Stimulated activated CD4-positive, alpha-beta T cell treated with anti-CD3 and anti-CD28 coated beads, TNF-alpha, amount 100 ng/mL, for 1 hour (primary cell): ENCODE measurements at places on chromosomes 2 and 18.

GRCh38 chr2:63569740-63570139 is 18.5 kb downstream of the WDPCP start:
- no peak for DNase-seq

DNA sequence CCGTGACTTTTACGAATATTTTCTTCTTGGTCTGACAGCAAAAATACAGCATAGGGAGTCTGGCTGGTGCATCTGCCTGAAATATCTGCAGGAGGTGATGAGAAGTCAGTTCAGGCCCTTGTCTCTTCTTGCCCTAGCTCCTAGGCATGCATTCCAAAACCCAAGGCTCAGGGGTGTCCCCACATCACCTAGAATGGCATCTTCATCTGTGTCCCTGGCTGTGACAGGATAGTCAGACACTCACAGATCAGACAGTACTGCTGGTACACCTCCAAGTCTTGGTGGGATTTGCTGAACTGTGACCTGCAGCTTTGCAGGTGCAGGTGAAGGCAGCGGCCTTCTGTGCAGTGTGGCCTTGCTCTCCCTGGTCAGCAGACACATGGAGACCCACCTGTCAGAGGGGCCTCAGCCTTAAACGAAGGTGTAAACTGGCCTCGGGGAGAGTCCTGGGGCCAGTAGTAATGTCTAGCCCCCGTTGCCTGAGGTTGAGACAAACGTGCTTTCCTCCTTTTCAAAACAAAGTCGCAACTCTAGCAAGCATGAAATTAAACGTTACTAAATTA is 42.8 kb downstream of the MBP start:
- no peak for DNase-seq

- no peak for DNase-seq
Measured at GRCh38 chr2:16154501-16155280, 214.3 kb downstream of the MYCN start.

GRCh38 chr2:218289639-218290315 is 2.5 kb downstream of the TMBIM1 start:
- no peak for DNase-seq

- DNase-seq, result no peak
Measured at GRCh38 chr18:22556222-22557167, 138.8 kb upstream of the CTAGE1 start.

GRCh38 chr2:112881217-112881985 is 29.6 kb upstream of the IL37 start:
- DNase-seq, result no peak

DNA sequence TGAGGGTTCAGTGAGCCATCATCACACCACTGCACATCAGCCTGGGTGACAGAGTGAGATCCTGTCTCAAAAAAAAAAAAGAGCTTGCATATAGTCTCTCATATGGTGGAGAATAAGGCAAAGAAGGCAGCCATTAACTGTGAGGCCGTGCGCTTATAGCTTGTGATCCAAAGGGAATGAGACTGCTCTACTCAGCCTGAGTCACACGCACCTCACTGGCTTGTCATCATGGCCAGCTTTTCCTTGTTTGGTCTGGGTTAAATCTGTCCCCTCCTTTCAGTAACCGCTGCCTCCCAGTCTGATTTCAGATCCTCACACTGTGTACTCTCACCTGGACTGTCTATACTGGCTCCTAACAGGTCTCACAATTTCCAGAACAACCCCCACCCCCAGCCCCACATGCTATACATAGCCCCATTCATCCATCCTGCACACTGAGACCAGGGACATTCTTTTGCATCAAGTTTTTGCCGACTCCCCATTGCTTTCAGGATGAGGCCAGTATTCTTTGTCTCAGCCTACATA is 35.3 kb upstream of the ANKRD44 start:
- no peak for DNase-seq

DNA sequence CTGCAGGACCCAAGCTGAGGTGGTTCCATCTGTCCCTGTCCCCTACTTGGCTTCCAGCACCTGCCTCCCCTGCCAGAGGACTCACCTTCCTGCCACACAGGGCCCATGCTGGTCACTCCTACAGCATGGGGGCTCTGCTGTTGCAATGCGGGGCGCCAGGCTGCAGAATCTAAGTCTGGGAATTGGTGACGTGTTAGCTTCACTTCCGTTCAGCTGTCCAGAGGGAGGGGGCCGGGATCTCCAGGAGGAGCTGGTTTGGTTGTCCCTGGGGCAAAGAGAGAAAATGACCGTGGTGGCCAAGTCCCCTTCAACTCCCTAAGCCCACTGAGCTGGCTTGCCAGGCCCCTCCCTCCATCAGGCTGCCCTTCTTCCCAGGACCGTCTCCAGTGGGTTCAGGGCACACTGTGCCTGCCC is 69.5 kb downstream of the IL1R2 start:
- no peak for DNase-seq

- no peak for DNase-seq
Measured at GRCh38 chr2:230439590-230439989, 23.6 kb downstream of the SP100 start.

GRCh38 chr2:34193164-34193563 is 594.1 kb upstream of the FAM98A start:
- no peak for DNase-seq

GRCh38 chr2:237361194-237362004 is 52.6 kb downstream of the COL6A3 start:
- no peak for DNase-seq

GRCh38 chr2:122736279-122736678 is 980.8 kb downstream of the TSN start:
- DNase-seq, result no peak

GRCh38 chr2:207201416-207201815 is 35.7 kb upstream of the KLF7 start:
- no peak for DNase-seq

- no peak for DNase-seq
Measured at GRCh38 chr2:62281663-62282062, 85.7 kb downstream of the B3GNT2 start.

- DNase-seq, result no peak
Measured at GRCh38 chr2:105636109-105636740, 108.5 kb upstream of the NCK2 start.

- no peak for DNase-seq
Measured at GRCh38 chr2:182543741-182544525, 117.1 kb upstream of the PDE1A start.

- no peak for DNase-seq
Measured at GRCh38 chr18:12428923-12429322, 21.2 kb downstream of the PRELID3A start.

GRCh38 chr2:152418688-152419087 is 83.7 kb downstream of the FMNL2 start:
- DNase-seq, result no peak

DNA sequence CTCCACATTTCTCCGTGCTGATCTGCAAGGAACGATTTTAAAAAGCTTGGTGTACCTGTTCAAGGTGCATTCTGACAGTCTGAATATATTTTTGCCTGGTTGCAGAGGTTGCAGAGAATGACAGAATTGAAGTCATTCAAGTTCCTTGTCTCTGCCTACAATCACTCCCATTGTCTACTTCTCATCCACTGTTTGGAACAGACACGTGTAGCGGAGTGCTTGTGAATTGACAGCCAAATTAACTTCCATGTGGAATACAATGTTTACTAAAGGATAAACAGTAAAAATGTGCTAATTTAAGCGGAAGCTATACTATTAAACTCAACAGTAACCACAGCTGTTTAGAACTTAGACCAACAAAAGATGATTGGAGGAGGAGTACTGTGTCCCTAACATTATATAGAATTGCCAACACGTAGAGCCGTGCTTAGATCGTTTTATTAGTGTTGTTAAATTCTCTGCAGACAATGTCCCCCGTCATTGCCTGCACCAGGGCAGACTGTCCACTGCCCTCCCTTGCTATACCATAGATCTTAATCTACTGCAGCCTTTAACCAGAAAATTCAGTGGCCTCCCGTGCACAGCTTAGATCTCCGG is 87.3 kb upstream of the ZCCHC2 start:
- DNase-seq, result no peak

DNA sequence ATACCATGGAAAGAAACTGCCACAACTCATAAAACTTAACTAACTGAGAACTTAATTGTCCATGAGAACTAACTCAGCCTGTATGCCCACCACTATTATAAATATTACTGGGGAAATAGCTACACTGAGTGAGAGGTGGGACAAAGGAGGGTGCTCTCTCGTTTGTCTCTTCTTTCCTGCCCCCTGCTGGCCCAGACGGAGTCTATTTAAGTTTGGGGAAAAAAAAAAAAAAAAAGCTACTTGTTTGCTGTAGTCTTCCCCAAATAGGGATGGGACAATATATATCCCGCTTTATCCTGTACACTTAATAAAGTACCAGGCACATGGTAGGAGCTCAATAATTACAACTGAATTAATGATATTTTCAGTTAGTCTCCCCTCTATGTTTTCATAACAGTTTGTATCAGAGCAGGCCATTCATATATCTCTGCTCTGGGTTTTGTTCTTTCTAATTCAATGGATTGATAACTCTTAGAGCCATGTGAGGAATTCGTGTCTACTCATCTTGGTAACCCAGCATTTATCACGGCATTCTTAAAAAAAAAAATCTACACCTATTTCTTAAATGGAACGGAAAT is 647.6 kb upstream of the PKDCC start:
- no peak for DNase-seq

DNA sequence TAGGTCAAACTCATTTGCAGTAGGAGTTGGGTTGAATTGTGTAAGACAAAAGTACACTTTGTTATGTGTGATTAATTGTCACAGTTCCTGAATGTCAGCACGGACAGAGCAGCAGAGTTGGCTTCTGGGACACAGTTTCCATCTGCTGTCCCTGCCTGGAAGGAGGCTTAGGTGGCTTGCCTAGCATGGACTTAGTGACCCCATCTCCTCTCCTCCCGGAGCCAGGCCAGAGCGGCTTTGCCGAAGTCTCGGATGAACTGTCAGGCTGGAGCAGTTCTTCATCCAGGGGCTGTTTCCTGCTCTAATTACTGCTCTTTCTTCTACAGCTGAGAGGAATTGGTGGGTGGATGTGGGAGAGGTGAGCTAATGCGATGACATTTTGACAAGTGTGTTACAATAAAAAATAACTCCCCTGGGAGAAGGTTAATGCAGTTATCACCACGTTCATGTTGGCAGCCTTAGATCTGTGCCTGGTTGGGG is 102.0 kb downstream of the SH3RF3 start:
- DNase-seq, result no peak

DNA sequence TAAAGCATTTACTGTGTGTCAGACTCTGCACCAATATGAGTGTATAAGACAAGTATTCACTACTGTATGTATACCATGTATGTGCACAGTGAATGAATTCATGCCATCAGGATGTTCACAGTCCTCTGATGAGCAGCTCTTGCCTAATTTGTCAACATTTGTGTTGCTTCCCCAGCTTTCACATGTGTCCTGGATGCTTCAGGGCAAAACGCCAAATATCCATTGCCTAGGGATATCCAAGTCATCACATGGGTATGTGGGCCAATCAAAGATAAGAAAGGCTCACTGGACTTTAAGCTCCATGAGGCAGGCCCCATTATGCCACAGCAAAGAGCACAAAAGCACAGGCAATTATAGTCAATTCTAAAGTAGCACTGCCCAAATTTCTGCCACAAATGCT is 134.2 kb upstream of the CHAC2 start:
- DNase-seq, result no peak

DNA sequence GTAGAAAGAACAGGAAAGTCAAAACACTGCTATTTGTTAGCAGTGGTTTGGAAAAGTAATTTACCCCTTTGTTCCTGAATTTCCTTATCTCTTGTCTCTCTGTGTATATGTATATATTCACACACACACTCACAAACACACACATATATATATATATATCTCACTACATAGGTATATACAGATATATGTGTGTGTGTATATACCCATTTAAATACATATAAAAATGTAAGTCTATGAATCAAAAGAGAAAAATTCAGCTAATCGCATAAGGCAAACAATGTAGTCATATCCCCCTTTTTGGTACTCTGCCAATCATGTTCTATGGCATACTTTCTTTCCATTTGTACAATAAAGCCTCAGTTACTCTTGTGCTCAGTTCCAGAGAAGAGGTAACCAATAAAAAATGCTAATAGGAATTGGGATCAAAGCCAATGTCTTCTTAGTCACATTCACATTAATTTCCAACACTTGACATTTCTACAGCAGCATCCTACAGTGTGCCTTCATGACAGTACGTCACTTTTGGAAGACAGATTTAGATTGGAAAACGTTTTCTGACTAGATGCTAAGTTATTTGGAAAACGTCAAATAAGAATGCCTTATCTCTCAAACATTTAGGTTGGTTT is 94.6 kb downstream of the MC4R start:
- DNase-seq, result no peak

DNA sequence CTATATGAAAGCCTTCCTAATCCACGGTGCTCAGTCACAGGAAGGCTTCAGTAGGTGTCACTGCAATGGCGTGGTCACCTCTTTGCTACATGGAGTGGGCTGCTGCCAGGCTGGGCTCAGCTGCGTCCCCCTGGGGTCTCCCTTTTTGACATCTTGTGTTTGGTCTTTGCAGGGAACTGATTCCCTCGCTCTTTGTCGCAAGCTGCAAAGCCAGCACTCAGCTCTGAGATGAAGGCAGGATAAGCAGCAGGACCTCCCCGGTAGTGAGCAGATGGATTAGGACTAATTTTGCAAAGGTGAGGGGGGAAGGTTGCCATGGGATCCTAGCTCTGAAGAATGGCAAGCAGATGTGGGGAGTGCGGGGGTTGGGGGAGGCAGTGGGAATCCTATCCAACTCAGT is 173.9 kb upstream of the ARL4C start:
- DNase-seq, result no peak

- no peak for DNase-seq
Measured at GRCh38 chr2:188776634-188777033, 197.5 kb upstream of the COL3A1 start.

- DNase-seq, result no peak
Measured at GRCh38 chr2:80496775-80497174, 192.2 kb upstream of the LRRTM1 start.

DNA sequence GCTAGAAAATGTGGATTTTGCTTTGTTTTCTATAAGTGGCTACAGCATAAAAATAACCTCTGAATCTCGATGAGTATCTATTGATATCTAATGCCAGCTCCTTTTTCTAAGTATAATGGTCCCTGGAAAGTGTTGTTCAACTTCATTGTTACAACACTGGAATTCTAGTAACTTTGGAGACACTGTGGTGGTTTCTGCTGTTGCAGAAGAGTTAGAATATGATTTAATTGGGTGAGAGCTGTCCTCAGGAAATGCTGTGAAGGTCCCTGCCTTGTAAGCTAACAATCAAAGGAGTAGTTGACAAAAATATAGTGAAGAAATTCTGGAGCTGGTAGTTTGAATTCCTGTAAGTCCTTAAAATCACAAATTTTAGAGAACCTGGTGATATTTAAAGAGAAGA is 62.1 kb downstream of the C18orf63 start:
- no peak for DNase-seq

DNA sequence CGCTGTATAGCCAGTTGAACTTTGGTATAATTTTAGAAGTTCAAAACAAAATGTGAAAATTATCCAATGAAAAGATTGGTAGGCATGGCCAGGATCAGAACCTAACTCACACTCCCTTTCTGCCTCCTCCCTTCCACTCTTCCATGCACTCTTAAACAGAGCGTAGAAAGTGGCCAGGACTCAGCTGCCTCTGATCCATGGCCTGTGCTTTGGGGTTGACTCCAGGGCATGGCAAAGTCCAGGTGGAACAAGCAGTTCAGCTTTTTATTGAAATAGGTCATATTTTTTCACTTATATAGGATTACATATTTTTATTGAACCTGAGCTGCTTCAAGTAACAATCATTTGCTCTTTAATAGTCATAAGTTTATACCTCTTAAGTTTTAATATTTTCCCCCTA is 26.2 kb downstream of the INPP1 start:
- no peak for DNase-seq
